Panc1 (cell line): ENCODE measurements at places on chromosomes 6 and 20.

DNA sequence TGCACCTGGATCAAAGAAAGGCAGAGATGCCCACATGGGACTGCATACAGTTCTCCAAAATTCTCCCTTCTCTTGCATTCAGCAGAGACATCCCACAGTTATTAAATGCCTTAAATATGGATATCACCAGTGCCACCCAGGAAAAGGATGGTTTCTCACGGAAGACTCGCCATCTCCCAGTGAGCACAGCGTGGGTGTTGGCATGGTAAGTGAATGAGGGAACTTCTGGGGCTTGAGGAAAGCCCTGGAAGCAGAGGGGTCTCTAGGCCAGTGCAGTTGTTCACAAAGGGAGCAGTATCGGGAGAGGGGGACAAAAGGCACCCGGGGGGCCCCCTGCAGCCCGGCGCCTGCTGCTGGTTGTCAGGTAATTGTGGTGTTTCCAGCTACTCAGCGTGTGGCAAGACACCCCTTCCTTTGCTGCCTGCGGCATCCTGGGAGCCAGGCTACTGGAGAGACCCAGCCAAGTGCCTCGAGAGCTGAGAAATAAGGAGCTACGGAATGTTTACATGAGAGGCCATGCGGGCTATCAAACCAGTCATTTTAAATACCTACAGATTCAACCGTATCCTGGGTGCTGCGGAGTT, 125.4 kb downstream of the PXDC1 start:
- no peak for DNase-seq

DNA sequence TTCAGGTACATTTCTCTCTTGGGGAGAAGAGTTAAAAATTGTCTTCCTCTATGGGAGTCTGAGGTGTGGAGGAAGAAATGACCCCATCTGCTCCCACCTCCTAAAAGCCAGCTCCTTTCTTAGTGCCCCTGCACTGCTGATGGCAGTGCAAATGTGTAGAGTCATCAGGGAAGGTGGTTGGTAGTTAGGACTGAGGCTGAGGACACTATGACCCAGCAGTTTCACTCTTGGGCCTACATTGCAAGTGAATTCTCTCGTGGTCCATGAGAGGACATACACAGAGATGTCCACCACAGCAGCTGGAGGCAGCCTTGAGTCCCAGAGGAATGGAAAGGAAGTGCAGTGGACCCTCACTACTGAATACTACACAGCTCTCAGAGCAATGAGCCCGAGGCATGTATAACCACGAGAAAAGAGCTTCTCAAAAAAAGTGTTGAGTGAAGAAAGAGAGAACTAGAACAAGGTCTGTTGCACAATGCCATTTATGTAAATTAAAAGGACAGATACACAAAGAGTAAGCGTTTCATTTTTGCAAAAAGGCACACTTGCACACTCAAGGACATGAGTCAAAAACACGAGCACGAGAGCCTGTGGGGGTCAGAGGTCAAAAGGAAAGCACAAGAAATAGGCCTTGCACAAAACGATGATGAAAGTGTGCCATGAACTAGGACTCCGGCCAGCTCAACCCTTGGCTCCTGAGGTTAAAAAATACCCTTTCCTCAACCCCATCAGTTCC, 308.2 kb upstream of the PRND start:
- DNase-seq, result no peak

GRCh38 chr6:124495665-124496190, 466.5 kb upstream of the RNF217 start:
- no peak for DNase-seq

GRCh38 chr20:15945289-15945688, 628.0 kb downstream of the KIF16B start:
- DNase-seq, result no peak

- DNase-seq, result no peak
Measured at GRCh38 chr6:24859132-24859531, 60.4 kb upstream of the ARMH2 start.

DNA sequence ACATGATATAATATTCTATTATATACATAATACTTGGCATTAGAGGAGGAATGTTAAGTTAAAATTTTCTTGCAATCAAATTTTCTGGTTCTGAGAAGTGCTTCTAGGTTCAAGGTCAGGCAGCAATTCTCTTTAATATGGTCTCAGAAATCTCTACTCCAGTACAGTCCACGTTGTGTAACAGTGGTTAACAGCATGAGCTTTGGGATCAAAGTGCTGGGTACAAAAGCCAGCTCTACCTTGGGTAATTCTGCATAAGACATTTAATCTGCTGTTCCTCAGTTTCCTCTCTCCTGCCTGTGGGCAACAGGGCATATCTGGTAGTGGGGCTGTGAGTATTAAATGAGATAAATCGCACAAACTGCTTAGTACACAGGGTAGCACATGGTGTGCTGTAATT, 437.8 kb downstream of the CDC5L start:
- DNase-seq, result no peak

- no peak for DNase-seq
Measured at GRCh38 chr6:26543953-26544352, 5.8 kb downstream of the HMGN4 start.

DNA sequence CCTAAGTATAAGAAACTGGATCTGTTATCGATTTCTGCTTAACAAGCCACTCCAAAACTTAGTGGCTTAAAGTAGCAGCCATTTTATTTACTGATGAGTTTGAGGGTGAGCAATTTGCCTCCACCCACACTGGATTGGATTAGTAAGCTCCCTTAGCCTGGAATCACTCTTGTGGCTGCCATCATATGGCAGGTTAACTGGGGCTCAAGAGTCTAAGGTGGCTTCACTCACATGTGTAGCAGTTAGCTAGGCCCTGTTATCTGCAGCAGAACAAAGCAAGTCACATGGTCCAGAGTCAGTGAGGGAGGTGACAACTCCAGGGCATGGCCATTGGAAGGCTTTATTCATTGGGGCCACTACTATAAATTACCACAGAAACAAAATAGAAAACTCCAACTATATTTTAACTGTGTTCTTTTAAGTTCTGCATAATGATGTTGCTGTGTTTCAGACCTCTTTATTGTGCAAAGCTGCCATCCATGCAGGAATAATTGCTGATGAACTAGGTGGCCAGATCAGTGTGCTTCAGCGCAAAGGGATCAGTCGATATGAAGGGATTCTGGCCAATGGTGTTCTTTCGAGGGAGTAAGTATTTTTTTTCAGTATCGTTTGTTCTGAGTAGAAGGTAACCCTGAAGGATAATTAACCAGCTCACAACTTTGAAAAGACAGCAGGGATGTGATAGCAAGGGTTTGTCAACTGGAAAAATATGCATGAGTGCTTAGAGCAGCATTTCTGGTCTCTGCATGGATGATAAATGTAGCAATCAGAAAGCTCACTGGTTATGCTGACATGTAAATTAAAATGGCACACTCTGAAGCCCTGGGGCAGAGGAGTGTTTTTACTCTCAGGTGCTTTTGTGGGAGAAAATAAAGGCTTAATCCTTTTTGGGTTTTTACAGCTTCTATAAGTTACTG, 49.6 kb downstream of the DCBLD1 start:
- no peak for DNase-seq

- no peak for DNase-seq
Measured at GRCh38 chr6:62367601-62368000, 81.6 kb upstream of the KHDRBS2 start.

GRCh38 chr6:125285936-125286335, 15.8 kb downstream of the HDDC2 start:
- no peak for DNase-seq

DNA sequence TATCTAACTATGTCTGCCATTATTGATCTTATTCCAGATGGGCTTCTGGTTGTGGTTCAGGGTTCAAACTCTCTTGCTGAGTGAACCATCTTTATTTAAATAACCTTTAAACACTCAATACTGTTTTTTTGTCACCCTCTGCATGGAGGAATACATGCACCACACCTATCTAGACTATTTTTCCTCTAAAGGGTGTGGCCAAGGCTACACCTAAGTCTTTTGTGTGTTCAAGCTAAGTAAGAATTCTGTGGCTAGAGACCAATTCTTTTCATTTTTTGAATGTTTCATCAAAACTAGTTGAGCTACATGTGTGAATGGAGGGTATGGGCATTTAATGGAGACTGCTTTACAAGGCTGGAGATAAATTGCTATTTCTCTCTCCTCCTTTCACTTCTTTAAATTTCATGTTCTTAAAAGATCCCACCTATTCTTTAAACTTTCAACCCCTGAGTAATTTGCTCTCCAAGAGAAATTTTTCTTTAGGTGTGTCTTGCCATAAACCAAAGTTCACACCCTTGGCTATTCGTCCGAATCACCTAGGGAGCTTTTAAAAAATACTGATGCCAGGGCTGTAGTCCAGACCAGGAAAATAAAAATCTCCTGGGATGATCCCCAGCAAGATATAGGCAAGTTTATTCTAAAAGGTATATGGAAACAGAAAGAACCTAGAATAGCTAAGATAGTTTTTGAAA, 24.8 kb upstream of the MBOAT1 start:
- DNase-seq, result no peak

DNA sequence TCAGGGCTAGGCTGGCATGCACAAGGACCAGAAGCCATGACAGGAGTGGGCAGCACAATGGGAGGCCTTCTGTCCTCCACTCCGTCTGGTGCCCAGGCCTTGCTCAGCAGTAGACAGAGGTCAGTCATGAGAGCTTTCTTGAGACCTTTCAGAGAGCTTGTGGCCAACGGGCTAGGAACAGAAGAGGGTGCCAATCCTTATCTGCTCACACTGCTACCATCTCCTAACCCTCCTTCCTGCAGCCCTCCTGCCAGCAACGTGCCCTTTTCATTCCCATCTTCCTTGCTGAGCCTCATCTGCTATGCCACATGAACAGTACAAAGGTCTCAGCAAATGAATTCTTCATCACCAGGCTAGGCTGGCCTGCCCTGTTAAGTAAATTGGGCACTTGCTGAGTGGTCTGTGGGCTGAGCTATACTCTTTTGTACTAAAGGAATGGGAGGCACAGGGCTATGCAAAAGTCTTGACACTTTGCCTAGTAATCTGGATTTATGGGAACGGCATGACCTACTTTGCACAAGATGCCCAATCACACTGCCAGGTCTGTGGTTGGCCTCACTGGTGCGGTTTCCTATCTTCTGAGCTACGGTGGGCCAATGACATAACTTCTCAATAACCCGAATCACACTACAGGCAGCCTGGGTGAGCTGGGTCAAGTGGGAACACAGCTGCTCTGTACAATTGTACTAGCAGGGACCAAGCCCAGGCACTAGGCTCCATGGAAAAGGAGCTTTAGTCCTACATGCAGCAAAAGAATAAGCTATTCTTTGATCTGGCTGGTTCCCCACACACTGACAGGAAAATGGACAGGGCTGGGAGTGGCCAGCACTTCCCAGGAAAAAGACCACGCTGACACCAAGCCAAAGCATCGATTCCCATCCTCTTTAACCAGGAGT, 47.8 kb downstream of the ELOVL5 start:
- DNase-seq, result no peak

DNA sequence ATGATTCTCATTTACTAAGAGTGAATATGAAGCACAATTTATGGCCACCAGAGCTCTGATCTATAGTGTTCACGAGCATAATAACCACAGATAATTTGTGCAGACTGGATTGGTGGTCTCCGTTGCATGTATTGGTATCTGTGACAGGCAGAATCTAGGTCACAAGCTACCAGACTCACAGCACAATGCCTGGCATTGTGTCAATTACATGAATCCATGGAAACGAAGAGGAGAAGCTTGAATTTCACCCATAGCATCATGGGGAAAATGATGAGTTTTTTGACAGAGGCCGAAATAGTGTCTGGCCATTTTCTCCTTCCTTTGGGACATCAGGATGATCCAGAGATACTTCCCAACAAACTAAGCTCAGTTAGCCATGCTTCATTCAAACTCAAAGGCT, 52.3 kb upstream of the TMEM170B start:
- no peak for DNase-seq

- no peak for DNase-seq
Measured at GRCh38 chr6:164098857-164099267, 684.3 kb downstream of the QKI start.

DNA sequence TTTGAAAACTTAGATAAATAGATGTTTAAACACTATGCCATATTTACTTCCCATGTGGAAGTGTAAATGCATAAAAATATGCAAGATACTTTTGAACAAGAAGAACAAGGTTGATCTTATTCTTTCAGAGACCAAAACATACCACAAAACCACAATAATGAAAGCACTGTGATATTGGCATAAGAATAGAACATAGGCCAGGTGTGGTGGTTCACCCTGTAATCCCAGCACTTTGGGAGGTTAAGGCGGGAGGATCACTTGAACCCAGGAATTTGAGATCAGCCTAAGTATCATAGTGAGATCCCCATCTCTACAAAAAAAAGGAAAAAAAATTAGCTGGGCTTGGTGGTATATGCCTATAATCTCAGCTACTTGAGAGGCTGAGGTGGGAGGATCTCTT, 66.5 kb downstream of the KCNS1 start:
- DNase-seq, result no peak

- peak; percentile 79 for DNase-seq
Measured at GRCh38 chr6:8108031-8108660, 5.8 kb upstream of the EEF1E1 start.

GRCh38 chr6:19845266-19846041, 8.3 kb downstream of the ID4 start:
- no peak for DNase-seq

GRCh38 chr20:35743693-35744491, 1.8 kb upstream of the RBM39 start:
- DNase-seq, result no peak

DNA sequence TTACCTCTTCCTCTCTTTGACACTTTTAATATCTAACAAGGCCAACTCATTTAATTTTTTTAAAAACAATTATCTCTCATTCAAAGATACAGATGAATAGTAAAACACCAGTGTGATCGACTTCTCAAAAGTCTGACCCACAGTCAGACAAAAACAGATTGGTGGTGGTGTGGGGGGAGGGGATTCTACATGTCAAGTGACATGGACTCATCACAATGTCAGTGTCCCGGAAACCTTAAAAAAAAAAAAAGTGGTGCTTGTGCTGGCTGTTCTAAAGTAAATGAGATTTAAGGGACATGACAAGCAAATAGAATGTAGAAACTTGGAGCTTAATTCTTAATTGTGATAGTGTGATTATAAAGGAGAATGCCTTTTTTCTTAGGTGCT, 16.3 kb upstream of the RFPL4B start:
- DNase-seq, result no peak

- peak; percentile 71 for DNase-seq
Measured at GRCh38 chr6:161922631-161923119, 648.8 kb upstream of the AGPAT4 start.

- no peak for DNase-seq
Measured at GRCh38 chr6:136015531-136015930, 164.0 kb downstream of the PDE7B start.

GRCh38 chr20:32316667-32317066, 39.2 kb downstream of the KIF3B start:
- no peak for DNase-seq

GRCh38 chr6:4133941-4134838, 1.2 kb downstream of the ECI2 start:
- DNase-seq, result no peak
